ENCODE measurements at places on chromosomes 2 and 18.

GRCh38 chr2:158741625-158742024 lies 53.5 kb upstream of the DAPL1 start:
- no peak for DNase-seq

DNA sequence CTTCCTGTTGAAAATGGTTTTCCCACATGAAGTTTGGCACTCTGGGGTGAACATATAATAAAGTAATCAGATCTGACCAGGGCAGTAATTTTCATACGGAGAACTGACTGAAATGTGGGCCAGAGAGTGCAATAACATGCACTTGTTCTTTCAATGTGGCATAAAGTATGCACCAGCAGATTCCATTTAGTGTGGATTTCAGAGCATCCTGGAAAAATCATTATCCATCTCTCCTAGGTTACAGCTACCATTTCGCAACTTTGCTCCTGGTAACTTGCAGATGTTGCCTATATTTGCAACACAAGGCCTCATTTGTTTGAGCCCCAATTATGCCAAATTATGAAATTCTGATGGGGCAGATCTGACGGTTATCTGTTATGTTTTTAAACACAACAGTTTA lies 55.4 kb downstream of the COLEC12 start:
- no peak for DNase-seq

GRCh38 chr2:3777966-3778365 lies 74.6 kb downstream of the DCDC2C start:
- no peak for DNase-seq

DNA sequence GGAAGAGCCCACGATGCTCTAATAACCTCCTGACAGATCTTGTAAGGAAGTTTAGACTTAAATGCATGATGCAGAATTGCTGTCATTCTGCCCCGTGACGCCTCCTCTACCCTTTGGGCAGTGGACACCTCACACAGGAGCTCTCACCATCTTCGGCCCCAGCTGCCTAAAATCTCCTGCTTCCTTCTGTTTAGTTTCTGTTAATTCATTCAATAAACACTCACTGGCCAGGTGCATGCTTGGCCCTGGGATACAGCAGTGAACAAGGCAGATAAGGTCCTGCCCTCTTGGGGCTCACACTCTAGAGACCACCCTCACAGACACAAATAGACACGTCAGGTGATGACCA lies 81.1 kb downstream of the SEPTIN10 start:
- DNase-seq, result no peak

- DNase-seq, result no peak
These were observed 34.3 kb downstream of the ARHGAP15 start for GRCh38 chr2:143163499-143163898.

DNA sequence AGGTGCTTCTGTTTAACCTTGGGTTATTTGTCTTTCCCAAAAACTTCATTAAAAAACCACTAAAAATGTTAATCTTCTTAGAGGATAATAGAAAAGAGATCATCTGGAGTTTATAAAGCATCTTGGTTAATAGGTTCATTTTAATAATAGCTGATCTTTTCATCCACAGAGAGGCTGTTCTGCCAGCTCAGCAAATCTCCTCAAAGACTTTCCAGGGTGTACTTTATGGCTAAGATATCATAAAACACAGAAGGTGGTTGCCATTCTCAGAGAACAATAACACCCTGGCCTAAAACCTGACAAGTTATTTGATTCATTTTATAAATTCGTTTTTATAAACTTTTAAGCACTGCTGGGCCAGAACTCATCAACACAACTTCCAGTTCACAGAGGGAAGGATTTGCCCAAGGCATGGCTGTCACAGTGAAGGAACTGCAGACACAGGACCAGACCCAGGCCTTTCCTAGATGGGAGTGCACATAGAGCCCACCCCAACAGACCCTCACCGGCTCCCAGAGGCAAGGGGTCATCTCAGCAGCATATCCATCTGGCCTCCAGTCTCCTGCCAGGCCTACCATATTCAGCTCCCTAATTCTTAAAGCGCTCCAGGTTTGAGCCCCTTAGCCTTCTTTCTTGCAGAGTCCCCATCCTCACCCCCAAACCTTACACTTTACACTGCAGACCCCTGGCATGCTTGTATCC lies 203.4 kb upstream of the RAB6C start:
- DNase-seq, result no peak

DNA sequence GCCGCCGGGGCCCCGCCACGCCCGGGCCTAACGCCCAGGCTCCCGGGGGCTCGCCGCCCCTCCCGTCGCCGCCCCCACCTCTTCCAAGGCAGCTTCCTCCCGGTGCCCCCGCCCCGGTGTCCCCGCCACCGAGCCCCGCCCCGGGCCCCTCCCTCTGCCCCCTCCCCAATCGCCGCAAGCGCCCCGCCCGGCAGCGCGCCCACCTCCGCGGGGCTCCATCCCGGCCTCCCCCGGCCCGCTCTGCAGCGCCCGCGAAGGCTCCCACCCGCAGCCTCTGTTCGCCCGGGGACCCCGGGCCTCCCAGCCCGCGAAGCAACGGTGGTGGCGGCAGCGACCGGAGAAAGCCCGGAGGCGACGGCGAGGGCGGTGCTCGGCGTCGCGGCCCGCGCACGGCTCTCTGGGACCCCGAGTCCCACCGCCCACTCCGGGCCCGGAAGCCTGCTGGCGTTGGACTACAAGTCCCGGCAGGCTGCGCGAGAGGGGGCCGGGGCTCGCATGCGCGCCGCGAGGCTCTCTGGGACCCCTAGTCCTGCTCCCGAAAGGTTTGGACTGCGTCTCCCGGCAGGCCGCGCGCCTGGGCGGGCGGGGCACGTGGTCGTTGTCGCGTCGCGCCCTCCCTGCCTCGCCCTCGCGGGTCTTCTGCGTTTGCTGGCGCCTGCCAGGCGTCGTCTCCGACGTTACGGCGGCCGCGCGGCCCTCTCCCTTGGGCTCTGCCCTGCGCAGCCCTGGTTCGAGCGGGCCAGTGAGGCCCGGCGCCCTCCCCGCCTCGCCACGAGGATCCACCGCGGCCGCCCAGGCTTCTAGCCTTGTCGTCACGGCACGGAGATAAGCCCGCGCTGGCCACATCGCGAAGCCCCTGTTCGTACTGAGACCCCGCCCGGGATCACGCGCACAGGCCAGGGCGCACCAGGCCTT lies at the start of gene STK25:
TSS of gene STK25 (minus strand) at position 345 of the 915 bp plus-strand sequence. CDS start 549 bp downstream, outside the sequence.
- peak; percentile 100 for DNase-seq

DNA sequence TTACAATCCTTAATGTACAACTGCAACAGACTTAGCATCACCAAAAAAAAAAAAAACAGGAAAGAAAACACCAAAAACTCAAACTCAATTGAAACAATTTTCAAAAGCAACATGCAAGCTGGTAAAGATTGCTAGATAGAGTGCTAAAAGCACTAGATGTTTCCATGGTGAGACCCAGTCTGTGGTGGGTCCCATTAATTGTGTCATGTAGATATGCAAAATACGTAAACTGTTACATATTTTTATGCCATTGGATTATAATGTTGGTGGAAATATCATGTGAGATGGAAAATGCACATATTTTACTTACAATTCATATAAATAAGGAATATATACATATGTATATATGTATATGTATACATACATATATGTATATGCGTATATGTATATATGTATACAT lies 30.5 kb downstream of the CSRNP3 start:
- no peak for DNase-seq

DNA sequence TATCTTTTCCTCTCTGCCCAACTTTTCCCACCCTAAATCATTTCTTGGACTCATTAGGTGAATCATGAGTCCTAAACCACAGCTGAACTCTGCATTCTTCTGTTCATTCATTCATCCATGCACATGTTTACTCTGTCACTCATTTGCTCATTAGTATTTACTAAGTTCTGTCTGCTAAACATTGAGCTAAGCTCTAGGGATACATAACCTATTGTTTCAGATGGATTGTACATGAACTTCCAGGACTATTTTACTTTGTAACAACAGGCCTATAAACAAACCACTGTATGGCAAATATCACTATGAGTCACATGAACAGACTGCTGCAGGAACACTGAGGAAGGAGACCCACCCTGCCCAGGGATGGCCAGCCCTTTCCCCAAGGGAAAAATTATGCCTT lies 14.6 kb upstream of the DYNC2LI1 start:
- DNase-seq, result peak; percentile 16

DNA sequence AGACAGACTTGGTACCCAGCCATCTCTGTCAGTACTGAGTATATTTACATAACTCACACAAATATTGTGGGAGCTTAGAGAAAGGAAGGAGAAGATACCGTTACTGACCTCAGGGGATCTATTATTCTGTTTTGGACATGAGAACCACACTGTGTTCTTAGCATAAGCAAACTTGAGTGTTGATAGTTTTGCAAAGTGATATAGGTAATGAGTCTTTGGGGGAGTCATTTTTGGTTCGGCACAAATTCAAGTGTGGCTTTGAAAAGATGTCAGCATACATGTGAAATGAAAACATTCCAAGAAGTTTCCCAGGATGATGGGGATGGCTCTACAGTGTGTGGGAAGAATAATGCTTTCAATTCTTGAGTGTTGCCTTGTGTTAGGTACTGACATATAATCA lies 24.1 kb downstream of the SMARCAL1 start:
- peak; percentile 17 for DNase-seq

GRCh38 chr2:97656905-97657587 lies 6.8 kb downstream of the ACTR1B start:
- no peak for DNase-seq

- no peak for DNase-seq
These were observed 422.5 kb downstream of the METTL4 start for GRCh38 chr18:2148823-2149222.

GRCh38 chr18:45854036-45854586 lies 28.6 kb downstream of the SIGLEC15 start:
- no peak for DNase-seq

DNA sequence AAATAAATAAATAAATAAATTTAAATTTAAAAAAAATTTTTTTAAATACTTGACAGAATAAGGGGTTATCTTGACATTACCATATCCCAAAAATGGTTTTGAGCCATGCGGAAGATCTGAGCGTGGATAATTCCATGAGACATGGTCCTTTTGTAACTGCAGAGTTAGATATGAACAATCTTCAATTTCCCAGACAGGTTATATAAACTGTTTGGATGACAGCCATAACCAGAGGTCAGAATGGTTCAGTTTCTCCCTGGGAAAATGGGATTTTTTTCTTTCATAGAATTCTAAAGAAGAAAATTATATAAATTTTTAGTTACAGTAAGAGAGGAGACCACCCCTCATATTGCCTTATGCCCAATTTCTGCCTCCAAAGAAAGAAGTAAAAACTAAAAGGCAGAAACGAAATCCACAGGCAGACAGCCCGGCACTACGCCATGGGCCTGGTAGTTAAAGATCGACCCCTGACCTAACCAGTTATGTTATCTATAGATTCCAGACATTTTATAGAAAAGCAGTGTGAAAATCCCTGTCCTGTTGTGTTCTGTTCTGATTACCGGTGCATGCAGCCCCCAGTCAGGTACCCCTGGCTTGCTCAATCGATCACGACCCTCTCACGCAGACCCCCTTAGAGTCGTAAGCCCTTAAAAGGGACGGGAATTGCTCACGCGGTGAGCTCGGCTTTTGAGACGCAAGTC lies 3.0 kb downstream of the GALM start:
- DNase-seq, result no peak

DNA sequence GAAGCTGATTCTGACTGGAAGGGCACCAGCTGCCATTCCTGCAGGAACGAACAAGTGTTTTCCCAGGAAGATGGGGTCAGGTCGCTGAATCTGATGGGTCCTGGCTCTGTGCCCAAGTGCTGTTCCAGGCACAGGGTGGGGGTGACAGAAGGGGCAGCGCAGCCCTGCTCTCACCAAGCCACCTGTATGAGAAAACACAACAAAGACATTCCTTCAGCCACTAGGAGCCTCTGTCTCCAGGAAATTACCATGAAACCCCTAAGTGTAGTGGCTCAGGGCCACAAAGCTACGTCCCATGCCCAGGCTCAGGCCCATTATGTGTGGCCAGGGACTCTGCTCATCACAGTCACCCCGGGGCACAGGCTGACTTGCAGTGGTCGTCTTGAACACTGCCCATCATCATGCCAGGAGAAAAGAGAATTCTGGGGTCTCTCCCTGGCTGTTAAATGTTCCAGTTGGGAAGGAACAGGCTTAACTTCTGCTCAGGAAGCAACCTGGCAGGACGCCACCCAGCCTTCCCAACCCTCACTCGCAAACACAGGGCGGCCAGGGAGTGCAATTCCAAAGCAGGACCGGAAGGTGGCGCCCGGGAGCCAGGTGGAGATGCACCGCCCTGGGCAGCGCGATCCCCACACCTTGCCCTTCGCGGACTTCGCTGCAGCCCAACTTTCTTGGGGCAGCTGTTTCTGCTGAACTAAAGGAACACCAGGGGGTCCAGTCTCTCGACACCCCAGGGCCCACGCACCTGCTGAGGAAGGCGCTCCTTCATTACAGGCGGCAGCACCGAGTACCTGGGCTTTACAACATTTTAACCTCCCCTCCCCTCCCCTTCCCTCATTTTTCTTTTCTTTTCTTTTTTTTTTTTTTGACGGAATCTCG lies 11.0 kb upstream of the SFTPB start:
- peak; percentile 90 for DNase-seq

GRCh38 chr18:58567453-58568196 lies 61.3 kb downstream of the ALPK2 start:
- peak; percentile 76 for DNase-seq

DNA sequence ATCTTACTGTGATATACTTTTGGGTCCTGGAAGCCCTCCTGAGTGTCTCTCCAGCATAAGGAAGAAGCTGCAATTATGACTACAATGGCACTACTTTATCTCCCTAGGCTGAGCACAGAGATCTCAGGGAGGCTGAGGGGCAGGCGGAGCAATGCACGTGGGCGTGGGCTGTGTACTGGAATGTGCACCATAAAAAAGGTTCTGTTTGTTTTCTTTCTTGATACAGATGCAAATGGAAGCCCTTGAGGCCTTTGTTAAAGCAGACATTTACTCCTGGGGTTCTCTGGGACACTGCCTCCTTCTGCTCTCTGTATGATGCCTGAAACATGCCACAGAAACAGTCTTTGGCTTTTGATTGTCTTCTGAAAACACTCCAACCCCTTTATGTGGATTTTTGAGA lies 79.1 kb upstream of the DLX2 start:
- DNase-seq, result no peak

All from AG08396 (cell line).